ENCODE measurements at places on chromosomes 3 and 15.

- no peak for DNase-seq
Measured at GRCh38 chr3:183641882-183642281, 6.5 kb downstream of the KLHL24 start.

GRCh38 chr3:74089814-74090213, 465.1 kb upstream of the PDZRN3 start:
- DNase-seq: no peak

DNA sequence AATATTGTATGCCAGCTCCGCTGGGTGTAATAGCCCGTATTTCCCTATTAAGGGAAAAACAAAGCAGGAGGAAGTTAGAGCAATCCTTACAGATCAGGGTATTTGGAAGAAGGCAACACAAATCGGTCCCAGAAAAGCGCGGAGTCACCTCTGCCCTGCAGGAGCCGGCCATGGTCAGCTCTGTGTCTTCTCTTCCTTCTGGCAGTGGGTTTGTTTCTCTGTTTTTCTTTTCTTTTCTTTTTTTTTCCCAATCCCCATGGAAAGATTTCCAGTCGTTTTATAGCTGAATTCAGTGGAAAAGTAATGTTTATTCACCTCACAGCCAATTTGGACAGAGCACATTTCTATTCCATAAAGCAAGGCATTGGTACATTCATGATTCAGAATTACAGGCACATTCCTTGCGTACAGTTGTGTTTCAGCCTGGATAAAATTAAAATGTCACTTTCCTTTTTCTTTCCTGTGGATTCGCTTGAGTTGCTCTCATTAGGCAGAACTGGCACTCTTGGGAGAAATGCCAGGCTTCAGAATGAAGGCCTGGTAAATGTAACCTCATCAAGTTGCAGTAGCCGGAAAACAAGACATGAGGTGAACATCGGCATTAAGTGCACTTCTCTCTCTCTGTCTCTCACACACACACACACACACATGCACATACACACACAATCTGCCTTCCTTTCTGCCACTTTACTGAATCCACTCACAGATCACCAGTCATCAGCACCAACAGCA, 204.5 kb upstream of the UBE2E1 start:
- no peak for DNase-seq

DNA sequence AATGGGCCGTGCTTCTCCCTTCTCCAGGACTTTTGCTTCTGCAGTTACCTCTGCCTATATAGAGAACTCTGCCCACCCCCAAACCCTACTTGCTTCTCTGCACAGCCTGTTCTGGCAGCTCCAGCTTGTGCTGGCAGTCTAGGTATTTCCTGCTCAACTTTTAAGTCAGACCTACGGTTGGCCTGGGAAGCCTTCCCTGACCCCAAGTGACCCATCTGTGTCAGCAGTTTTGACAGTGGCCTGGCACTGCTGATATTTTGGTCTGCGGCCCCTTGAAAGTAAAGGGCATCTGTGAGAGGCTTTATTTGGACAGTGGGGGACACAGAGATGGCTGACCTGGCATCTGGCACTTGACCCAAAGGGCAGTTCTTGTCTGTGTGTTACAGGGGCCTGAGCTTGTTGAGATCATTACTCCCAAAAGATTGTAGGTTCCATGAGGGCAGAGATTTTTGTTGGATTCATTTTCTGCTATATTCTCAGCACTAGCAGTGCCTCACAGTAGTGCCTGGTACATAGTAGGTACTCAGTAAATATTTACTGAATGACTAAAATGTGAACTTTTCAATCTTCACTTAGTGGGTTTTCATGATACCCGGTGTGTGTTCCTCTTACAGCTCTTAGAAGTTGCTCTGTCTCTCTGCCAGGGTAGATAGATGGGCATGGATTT, 55.2 kb upstream of the TRAK1 start:
- DNase-seq: no peak

DNA sequence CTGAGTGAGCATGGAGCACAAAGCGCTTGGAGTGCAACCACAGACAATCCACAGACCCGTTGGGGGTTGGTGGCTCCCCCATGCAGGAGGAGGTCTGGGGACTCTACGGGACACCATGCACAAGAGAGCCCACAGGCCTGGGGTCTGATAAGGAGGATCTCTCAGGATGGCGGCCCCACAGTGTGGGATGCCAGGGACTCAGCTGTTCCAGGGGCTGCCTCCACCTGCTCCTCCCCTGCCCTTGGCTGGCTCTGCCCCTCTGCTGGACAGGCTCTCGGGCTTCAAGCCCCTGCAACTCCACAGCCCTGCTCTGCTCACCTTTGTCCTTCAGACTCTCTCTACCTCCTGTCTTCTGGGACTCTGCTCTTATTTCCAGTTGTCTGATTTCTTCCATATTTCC, 184.5 kb upstream of the CHRNA7 start:
- DNase-seq: no peak

GRCh38 chr15:90001683-90002427, 731 bp downstream of the ZNF710 start:
- peak; percentile 21 for DNase-seq

DNA sequence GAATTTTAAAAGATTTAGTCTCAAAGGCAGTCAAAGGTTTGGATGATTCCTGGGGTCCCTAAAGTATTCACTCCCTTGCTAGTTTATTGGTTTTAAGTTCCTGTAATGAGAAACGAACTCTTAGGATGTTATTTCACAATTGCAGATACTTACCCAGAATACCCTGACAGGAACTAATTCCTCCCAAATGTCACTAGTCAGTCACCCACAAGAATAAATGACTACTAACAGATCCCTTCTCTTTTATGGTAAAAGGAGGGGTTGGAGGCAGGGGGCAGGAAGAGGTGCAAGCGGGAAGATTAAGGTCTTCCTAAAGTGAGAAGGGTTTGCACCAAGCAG, 174.2 kb upstream of the SLC2A2 start:
- DNase-seq: no peak

- no peak for DNase-seq
Measured at GRCh38 chr3:64766440-64766839, 78.6 kb upstream of the ADAMTS9 start.

Measured in activated CD4-positive, CD25-positive, alpha-beta regulatory T cell treated with anti-CD3 and anti-CD28 coated beads, Interleukin-2, amount 50 U/mL, for 16 hours (primary cell).